Activated CD4-positive, alpha-beta T cell treated with anti-CD3 and anti-CD28 coated beads, Interleukin-2, Interleukin-4, amounts not matched to agents 100 ng/mL and 50 ng/mL, durations not matched to agents 16 hours and 8 hours (primary cell): ENCODE measurements at places on chromosomes 1 and 21.

DNA sequence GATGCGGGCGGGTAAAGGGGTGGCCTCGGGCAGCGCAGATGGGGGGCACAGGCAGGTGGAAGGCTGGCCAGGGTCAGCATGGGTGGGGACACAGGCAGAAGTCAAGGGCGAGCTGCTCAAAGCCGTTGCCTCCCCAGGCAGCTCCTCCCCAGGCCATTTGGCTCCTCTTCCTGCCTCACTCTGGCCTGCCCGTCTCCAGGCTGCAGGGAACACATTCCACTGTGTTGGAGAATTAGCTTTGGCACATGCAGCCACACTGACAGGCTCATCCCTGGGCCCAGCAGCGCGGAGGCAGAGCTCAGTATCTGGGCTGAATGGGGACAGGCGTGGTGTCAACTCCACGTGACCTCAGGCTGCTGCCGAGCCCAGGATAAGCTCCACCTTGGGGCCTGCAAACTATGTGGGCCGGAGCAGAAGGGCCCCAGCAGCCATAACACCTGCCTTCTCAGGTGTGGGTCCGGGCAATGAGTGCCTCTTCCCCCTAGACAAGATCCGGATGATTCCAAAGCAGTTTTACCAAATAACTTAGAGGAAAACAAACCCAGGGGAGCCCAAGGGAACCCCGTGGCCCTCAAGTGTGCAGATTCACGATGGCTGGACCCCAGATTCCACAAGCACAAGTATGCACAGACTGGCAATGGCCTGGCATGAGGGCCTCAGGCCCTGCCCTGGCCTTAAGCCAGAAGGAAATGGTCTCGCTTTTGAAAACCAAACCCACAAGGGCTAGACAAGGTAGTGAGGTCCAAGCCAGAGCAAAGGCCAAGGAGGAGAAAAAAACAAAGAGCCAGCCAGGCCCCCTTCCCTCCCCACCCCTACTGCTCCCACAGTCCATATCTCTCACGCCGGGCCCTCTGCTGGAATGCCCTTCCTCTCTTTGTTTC, 40.2 kb downstream of the HSPG2 start:
- no peak for DNase-seq

GRCh38 chr1:117367046-117368025, at the start of gene MAN1A2:
Gene MAN1A2, plus strand, starts transcription at chr1:117367449. Its CDS starts 735 bp downstream, at chr1:117368184.
- DNase-seq: peak; percentile 88

- peak; percentile 64 for DNase-seq
Observed at GRCh38 chr1:23838401-23838866, 13.2 kb upstream of the HMGCL start.

DNA sequence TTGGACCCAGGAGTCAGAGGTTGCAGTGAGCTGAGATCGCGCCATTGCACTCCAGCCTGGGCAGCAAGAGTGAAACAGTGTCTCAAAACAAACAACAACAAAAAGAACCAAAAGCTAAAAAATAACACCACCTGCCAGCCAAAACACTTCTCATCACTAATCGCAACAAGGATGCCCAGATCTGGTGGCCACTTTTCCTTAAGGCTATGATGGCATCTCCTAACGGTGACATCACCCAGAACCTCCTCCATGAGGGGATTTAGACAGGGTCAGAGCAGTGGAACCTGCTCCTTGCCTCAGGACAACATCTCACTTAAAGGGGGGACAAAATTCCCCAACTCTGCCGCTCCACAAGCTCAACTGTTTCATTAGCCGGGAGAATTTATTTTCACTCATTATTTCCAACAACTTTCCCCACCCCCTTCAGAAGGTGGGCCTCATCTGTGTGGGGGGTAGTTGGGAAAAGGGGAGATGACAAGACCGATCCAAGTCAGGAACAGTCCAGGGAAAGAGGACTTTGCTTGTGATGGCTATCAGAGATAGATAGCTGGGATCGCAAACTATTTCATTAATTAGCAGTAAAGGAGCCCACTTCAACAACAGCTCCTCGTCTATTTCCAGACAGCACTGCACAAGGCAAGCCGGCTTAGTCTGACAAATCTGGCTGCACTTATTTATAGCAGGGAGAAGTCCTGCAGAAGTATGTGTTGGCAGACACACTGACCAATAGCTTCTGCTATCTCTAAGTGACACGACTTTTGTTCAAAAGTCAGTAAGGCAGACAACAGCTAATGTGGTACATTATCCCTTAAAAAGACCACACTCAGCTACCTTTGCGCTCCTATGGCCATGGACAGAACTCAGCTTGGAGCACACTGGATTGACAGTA, 2.6 kb downstream of the PABPC4 start:
- no peak for DNase-seq

DNA sequence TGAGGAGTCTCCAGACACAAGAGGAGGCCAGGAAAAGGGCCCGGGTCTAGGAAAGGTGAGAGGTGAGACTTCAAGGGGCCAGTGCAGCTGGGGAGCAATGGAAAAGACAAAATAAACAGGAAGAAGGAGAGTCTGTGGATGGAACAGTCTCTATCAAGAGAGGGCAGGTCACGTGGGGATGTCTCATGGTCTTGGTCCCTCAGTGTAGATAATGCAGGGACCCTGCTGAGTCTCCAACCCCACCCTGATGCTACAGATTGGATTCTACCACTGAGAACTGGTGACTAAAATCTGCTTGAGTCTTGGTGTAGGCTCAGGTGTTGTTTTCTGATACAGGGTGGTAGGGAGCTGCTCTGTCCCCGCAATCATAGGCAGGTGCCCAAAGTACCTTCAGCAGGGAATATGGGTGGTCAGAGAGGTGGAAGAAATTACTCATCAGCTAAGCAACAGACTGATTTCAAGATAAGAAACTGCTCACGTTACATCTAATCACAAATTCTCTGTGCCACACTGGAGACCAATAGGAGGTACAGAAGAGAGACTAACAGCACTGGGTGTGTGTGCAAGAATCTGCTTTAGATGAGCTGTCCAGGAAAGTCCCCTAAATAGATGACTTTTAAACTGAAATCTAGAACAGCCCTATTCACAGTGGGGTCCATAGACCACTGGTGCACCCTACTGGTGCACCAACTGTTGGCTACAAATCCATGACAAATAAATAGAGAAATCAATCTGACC, 101.5 kb upstream of the TLR5 start:
- DNase-seq: peak; percentile 73

DNA sequence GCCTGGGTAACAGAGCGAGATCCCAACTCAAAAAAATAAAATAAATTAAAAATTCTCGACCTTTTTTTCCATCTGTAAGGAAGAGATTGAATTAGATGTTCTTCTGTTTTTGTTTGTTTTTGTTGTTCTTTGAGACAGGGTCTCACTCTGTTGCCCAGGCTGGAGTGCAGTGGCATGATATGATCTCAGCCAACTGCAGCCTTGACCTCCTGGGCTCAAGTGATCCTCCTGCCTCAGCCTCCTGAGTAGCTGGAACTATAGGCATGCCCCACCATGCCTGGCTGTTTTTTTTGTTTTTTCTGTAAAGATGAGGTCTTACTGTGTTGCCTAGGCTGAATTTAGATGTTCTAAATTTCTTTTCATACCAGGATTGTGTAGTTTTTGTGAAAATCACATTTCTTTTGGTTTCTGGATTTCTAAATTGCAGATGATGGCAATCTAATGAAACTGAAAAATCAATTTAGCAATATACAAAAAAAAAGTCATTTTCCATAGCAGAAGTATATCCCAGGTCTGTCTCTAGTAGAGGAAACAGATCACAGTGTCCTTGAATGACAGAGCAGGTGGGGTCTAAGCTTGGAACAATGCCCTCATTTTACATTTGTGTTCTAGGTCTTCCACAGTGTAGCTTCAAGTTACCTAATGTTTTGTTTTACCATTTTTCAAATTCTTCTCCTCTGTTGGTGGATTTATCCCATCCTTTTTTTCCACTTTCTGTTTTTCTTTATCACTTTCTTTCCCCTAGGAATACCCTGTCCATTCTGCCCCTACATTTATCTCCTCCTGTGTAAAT, 20.3 kb downstream of the ZYG11A start:
- no peak for DNase-seq

DNA sequence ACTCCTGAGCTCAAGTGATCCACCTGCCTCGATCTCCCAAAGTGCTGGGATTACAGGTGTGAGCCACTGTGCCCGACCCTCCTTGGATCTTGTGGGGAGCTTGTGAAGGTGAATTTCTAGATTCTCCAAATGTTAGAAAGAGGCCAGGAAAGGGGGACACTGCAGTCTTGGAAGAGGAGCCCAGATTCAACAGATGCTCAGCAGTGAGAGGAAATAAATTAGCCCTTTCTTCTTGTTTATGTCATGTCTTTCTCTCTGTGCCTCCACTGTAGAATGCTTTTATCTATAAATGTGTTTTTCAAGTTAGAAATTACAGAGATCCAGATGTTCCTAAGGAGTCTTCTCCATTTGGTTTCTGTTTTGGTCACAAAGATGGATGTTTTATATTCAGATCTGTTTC, 346.6 kb upstream of the KAZN start:
- no peak for DNase-seq

- no peak for DNase-seq
Observed at GRCh38 chr1:70720109-70720508, 309.0 kb downstream of the CTH start.

GRCh38 chr21:15065392-15066122, 757 bp upstream of the NRIP1 start:
- DNase-seq: peak; percentile 62

GRCh38 chr1:6303397-6304012, 42.6 kb upstream of the GPR153 start:
- DNase-seq: no peak

DNA sequence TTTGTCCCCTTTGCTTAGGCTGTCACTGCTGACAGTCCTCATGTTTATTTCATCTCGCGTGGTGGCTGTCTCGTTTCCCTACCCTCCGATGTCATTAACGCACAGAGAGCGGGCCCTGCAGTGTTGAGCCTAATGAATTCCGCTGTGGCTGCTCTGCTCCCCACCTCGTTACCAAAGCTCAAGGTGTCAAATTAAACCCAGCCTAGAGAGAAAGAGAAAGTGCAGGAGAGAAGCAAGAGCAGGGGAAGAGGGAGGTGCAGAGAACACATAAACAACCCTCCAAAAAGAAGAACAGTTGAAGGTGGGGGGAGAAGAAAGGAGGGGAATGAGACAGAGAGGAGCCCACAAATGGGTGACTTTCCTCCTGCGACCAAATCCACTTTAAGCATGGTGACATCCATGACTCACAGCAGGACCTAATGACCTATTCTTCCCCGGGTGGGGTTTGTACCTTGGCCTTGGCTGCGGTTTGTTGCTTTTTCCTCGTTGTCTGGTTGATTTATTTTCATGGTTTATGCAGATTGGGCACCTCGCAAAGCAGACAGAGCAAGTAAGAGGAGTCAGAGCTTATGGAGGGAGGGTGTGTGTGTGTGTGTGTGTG, 92.5 kb downstream of the PBX1 start:
- DNase-seq: no peak

DNA sequence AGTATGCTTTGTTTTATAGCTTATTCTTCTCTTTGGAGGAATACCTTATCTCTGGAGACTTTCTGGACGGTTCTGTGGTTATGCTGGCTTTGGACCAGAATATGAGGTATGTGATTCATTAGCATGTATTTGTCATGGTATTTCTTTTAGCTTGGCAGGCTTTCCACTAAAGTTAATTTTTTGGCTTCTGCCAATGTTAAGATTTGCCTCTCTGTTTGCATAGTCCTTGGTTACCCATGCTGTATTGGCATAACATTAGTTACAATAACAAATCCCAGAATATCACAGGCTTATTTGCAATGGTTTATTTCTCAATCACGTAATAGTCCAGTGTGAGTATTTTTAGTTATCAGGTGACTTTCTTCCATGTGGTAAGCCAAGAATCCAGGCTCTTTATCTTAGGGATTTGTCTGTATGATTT, 9.7 kb downstream of the ZMPSTE24 start:
- no peak for DNase-seq

- DNase-seq: no peak
Observed at GRCh38 chr1:43034778-43035177, 76.1 kb upstream of the SLC2A1 start.

DNA sequence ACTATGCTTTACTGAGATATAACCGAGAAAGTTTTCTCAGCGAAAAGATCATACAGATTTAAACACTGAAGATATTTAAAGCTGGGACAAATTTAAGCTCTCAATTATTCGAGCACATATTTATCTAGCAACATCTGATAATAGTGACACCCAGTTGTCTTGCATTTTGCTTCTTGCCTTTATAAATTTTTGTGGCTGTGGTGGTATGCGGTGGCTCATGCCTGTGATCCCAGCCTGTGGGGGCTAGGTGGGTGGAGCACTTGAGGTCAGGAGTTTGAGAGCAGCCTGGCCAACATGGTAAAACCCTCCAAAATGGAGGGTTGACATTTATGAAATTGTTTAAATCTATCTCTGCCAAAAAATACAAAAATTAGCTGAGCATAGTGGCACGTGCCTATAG, 312.2 kb downstream of the SPATA17 start:
- DNase-seq: no peak

- DNase-seq: no peak
Observed at GRCh38 chr1:157968508-157968907, 24.9 kb upstream of the KIRREL1 start.

DNA sequence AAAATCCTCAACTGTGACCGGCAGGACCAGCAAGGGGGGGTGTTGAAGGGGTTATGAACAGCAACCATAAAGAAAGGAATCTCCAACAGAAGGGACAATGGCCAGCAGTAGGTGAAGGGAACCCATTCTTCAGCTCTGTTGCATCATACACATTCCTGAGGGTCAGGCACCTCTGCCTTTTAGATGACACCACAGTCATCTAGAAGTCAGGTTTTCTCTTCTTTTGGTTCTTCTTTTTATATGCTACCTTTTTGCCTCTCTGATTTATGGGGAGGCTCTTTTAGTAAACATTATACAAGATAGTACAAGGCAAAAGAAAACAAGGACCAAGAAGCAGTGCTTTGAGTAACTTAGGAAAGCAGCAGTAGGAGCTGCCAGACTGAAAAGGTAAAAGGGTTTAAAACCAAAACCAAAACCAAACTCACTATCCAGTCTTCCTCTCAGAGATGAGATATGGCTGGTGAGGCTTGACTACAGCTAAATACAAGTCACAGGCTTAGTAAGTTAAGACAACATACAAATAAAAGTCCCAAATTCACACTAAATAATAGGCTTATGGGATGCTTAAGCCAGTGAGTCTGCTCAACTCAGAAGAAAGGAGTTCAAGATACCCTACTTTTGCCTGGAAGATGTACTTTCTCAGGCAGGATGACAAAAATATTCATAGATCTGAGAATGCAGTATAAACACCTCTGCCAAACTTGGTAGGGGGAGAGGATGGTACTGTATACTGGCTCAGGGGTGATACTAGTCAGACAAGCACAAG, 4.1 kb downstream of the TEX38 start:
- DNase-seq: peak; percentile 31
